Gastroesophageal sphincter (tissue), 4 donors: ENCODE measurements at places on chromosomes 5 and 9. TPM values are rescaled to one million over a fixed set of nuclear protein-coding genes. Genes with fewer than 3 reads are reported as not detected.

- ATAC-seq, result no peak
Observed at GRCh38 chr5:174832811-174833210, 108.4 kb downstream of the MSX2 start.

SLCO6A1 gene
- total RNA-seq, result not detected

GRCh38 chr5:117623042-117623805 is 1048.6 kb upstream of the SEMA6A start:
- peak; percentile 48 for ATAC-seq

DNA sequence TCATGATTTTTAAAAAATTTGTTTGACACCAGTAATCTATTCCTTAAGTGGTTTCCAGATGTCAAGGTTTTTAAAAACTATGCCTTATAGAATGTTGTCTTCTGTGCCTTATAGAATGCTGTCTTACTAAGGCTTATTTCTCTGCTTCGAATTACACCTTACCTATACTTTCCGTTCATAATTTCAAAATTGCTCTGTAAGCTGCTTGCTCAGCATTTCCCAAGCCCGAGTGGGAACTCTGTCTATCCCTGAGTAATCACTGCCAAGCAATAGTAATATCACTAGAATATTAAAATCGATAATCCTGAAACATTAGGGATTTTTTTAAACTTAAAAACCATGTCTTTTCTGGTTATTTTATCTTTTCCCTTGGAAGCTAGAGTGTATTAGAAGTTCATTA is 376.3 kb downstream of the PIK3R1 start:
- ATAC-seq, result no peak

- ATAC-seq, result no peak
Observed at GRCh38 chr9:109775516-109775915, 4.5 kb upstream of the PALM2AKAP2 start.

- no peak for ATAC-seq
Observed at GRCh38 chr9:27817747-27818146, 244.5 kb upstream of the C9orf72 start.

DEPDC1B gene
- 0.69 TPM for total RNA-seq

DNA sequence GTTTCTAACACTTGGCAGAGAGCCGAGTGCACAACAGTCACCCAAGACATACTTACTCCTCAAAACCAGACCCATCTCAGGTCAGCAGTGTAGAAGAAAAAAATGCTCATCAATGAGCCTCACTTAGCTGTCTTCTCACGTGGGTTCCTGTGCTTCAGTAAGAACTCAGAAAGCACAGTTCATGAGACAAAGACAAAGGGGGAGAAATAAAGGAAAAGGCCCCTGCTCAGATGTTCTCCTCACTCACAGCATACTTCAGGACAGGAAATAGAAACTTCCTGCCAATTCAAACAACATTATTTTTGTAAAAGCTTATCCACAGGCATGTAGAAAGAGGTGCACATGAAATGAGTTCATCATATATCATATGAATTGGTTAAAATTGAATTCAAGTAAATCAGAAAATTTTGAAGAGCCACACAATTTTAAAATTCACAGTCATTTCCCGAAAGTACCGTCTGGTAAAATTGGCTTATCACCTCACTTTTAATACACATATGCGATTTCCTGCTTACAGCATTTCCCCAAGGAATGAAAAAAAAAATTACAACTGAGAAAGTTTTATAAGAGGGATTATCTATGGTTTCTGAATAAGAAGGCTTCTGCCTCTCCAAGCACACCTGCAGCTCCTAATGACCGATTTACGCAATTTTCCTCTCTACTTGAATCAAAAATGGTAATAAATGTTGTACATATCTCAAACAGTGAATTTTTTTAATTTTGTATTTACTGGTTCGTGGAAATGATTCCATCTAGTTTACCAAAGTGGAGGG is 328.3 kb downstream of the TMEM167A start:
- no peak for ATAC-seq

- ATAC-seq, result no peak
Observed at GRCh38 chr9:86079421-86079831, 19.9 kb downstream of the GOLM1 start.

IFNA10 gene
- total RNA-seq, result not detected

DNA sequence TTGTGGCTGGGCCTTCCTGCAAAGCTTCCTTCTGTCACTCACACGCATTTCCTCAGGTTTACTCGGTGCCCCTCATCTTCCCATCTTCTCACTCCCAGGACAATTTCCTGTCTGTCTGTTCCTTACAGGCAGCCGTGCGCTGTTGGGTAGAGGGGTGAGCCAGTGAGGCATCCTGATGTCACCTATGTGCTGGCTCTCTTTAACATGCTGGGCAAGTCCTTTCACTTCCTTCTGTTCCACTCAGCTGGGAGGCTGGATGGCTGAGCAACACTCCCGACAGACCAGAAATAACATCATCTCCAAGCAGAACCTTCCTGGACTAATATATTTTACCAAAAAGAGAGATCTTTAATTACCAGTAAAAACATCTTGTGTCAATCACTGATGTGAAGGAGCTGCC is 103.0 kb downstream of the HSD17B3 start:
- ATAC-seq, result no peak

- peak; percentile 59 for ATAC-seq
Observed at GRCh38 chr5:61673007-61673735, 341.1 kb downstream of the ZSWIM6 start.

FOXD4L5 gene
- not detected for total RNA-seq

SOX30 gene
- 0.16 TPM for total RNA-seq

DNA sequence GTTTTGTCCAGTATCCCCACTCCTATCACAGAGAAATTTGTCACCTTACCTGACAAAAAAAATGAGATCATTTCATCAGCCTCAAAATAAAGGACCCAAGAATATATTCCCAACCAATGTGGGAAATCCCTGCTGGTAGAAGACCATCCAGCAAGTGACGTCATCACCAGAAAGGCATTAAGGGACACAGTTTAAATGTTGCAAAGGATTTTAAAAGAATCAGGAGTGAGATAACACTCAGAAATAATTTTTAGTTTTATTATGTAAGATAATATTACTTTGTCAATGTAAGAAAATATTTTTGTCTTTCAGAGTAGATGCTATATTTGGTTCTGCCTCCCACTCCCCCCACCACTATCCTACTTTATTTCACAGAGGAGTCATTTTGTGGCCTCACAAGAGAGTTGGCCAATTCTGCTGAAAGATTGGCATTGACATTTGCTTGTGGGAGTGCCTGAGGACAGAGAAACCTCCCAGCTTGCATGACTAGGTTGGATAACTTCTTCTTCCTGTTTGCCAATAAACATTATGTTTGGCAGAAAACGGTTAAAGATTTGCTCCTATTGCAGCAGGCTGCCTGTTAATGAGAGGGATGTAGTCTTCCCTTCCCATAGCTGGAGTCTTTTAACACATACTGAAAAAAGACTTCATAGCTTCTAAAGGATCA is 288.6 kb upstream of the DAB2 start:
- peak; percentile 72 for ATAC-seq

GRCh38 chr5:141326088-141326854 is 4.0 kb upstream of the PCDHGA1 start:
- peak; percentile 73 for ATAC-seq

DNAH5 gene
- 1.4 TPM for total RNA-seq

GRCh38 chr5:33277061-33277650 is 163.6 kb upstream of the TARS1 start:
- ATAC-seq, result no peak

- no peak for ATAC-seq
Observed at GRCh38 chr9:11868795-11869194, 824.4 kb upstream of the TYRP1 start.

- peak; percentile 96 for ATAC-seq
Observed at GRCh38 chr9:137618105-137619067, at the start of gene EHMT1. TSS of gene EHMT1 (plus strand) at chr9:137619005. CDS start at chr9:137619029, 24 bp downstream.

DNA sequence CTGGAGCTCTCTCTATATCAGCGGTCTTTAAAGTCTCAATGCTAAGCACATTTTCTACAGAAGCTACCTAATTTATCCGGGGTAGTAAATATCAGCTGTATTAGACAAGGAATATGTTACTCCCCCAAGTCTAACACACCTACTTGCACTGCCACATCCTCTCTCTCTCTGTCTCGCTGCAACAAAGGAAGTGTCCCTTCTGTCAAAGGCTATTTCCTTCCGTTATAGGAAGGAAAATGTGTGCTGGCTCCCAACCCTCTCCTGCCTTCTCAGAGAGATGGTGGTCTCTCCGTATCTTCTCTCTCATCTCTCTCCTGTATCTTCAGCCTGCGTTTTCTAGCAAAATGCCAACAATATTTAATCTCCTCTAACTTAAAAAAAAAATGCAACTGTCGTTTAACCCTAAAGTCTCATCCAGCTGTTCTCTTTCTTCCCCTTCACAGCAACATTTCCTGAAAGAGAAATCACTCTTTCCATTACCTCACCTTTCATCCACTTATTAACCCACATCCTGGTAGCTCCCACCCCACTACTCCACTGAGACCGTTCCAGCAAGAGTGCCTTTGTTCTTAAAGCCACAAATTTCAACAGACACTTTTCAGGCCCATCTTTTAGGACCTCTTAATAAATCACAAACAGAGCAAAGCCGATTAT is 2.3 kb downstream of the TTF1 start:
- no peak for ATAC-seq

GRCh38 chr9:6876195-6876894 is 118.6 kb downstream of the KDM4C start:
- ATAC-seq, result no peak

GRCh38 chr5:74185599-74185998 is 454.9 kb downstream of the ENC1 start:
- ATAC-seq, result no peak

DNA sequence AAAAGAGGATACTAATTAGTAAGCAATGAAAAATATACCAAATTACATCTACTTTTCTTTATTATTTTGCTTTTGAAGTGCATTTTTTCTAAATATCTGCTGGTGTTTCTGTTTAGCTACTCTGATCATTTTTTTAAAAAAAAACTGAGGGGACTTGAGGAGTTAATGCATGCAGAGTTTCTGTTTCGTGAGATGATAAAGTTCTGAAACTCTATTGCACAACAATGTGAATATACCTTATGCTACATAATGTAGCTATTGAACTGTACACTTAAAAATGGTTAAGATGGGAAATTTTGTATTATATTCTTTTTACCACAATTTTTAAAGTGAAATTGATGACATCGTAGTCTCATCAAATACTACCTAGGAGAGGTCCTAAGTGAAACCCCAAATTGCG is 288.3 kb upstream of the NR4A3 start:
- ATAC-seq, result no peak

CDC23 gene
- 20.1 TPM for total RNA-seq

GRCh38 chr9:34343090-34343489 is 13.7 kb downstream of the NUDT2 start:
- peak; percentile 91 for ATAC-seq

RAI14 gene
- total RNA-seq, result 143 TPM

GRCh38 chr9:33042473-33042872 is 17.4 kb downstream of the DNAJA1 start:
- ATAC-seq, result no peak

DNA sequence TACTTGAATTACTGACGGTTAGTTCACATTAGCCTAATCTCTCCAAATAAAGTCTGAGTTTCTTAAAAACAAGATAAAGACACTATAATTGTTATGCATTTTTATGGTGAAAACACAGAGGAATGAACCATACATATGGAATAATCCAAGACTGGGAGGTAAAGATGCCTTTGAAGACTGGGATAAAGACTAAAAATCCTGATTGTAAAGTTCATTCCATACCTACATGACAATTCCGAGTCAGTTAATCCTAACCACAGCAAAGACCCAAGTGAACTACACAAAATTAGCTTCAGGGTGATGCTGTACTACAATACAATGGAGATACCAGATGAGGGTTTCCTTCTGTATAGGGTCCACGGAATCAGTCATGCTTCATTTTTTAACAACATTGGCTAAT is 6.3 kb downstream of the AP3B1 start:
- ATAC-seq, result no peak

DNA sequence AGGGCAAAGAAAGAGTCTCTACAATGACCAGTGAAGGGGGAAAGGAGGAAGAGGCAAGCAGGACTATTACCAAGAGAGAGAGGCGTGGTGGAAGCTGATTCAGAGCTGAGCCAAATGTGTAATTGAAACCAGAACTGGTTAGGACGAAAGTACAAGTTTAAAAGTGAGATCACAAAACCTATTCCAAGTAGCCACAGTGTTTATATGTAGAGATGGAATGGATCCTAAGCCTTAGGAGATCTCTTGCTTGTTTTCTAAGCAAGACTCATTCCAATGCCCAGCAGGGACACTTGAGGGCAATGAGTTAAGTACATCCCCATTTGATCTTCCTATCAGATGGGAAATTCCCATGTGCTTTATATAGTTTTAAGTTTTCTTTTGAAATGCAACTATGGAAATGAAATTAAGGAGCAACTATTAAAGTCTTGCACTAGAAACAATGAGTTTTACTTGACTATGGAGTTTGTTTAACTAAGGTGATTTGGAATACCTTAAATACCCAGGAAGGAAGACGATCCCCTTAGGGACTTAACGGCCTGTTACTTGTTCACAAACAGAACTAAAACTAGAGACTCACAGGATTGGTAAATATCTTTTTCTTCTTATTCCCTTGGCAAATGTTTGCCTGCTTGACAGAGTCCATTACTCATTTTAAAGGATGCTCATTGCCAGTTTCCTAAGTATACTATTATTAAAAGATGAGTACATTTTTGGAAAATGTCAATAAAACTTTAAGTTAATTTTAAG is 51.1 kb upstream of the SNX2 start:
- peak; percentile 71 for ATAC-seq

DNA sequence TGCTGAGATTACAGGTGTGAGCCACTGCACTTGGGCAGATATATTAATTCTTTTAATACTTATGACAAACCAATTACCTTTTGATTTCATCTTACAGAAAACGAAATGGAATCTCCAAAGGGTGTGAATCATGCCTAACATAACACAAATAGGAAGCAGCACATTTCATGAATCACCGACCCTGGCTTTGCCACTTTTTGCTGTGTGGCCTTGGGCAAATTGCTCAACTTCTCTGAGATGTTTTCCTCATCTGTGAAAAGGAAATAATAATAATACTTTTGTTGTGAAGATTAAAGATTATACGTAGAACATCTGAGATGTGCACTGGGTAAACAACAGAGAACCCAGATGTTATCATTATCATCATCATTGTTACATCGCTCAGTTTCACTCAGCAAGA is 50.7 kb upstream of the FREM1 start:
- no peak for ATAC-seq

GAS1 gene
- 167 TPM for total RNA-seq

DNA sequence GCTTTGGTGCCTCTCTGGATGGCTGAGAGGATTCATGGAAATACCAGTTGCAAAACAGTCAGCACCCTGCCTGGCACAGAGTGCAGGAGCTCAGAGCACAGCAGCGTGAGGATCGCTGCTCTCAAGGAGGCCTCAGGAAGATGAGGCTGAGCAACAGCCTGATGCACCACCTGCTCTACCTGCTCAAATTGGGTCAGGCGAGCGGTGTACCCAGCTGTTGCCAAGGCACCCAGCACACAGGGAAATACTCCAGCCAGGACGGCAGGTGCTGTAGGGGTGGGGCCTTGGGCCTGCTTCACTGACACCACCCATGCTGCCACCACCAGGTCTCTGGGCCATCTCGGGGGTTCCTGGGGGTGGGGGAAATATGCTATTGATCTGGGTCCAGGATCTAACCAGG is 4.3 kb downstream of the EEIG1 start:
- no peak for ATAC-seq

GRCh38 chr5:170225326-170226128 is 7.3 kb upstream of the C5orf58 start:
- ATAC-seq, result peak; percentile 50
